HepG2 (cell line): ENCODE measurements at places on chromosomes 11 and 22.

DNA sequence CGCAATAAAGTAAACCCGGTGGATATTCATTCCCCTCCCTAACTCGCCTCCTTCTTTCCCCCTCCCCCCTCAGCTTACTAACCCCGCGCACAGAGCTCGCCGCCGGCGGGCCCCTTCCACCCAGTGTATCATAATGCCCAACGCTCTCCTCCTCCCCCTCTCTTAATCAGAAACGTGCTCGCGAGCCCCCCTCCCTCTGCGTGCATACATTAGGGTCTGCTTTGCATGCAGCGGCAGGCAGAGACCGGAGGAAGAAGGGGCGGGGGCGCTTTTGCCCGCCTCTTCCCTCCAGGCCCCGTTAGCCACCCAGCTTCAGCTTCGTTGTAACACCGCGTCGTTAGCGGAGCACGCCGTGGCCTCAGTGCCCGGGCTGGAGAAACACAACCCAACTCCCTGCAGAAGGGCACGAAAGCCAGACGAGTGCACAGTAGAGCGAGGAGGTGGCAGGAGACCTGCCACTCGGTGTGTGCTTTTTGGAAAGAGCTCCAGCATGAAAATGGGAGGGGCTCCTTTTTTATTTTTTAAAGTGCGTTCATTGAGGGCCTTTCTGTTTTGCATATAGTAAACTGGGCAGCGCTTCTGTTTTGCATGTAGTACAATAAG, 901 bp upstream of the KMT2A start:
- DNase-seq = peak; percentile 75

GRCh38 chr22:33923033-33923432, 2.8 kb upstream of the LARGE1 start:
- DNase-seq = no peak

DNA sequence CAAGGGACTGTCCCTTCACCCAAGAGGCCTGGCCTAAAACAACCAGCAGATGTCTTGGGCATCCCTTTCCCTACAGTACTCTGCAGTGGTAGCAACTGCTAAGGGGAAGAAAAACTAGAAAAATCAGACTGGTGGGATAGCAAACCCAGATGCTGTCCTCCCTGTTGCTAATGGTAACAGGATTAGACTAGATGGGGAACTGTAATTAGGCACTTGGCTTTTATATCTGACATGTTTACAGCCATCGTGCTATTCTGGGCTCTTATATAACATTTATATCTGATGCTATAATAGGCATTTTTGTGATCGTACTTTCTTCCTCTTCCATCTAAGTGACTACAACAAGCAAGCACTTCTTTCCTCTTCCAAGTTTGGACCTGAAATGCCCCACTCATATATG, 316.7 kb downstream of the DLG2 start:
- DNase-seq = no peak

DNA sequence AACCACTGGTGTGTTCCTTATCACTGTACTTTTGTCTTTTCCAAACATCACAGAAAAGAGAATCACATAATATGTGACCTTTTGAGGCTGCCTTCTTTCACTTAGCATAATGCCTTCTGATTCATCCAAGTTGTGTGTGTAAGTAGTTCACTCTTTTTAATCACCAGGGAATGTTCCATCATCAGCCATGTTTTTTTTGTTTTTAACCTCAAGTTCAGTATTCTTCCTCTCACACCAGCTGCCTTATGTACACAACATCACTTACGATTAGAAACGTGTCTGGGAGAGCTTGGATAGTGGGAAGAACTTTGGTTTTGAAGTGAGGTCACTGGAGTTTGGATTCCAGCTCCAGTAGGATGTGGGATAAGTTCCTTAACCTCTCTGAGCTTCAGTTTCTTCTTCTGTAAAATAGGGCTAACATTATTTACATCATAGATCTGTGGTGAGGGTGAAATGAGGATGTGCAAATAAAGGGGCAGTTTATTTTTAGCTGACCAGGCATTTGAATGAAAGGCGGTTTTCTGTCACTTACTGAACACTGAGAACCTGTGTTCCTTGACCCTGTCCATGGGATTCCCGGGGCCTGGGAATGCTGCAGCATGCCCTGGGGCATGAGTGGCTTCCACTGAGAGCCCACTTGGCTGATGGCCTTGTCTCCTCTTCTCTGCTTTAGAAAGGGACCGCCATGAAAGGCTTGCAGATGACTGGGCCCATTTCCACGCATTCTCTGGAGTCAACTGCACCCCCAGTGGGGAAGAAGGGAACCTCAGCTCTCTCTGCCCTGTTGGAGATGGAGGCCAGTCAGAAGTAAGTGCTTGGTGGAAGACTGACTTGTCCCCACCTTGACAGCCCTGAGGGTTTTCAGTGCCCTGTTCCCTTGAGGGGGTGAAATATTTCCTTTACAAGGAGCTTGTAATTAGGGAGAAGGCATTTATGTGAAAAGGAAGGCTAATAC, 92.6 kb downstream of the DEPDC5 start:
- DNase-seq = no peak

DNA sequence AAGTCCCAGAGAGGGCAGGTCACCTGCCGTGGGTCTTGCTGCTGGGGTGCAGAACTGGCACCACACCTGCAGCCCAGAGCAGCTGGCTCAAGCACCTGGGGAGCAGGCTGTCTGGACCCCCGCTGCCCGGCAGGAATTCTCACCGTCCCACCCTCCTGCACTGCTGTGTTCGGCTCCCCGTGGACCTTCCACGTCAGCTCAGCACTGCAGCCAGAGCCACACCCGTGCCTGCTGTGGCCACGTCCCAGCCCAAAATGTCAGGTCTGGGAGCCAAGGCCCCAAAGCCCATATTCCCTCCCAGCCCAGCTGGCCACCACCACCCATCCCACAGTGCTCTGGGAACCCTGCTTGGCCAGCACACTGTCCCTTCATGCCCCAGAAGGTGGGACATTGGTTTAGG, 28.0 kb upstream of the MYRF start:
- no peak for DNase-seq

DNA sequence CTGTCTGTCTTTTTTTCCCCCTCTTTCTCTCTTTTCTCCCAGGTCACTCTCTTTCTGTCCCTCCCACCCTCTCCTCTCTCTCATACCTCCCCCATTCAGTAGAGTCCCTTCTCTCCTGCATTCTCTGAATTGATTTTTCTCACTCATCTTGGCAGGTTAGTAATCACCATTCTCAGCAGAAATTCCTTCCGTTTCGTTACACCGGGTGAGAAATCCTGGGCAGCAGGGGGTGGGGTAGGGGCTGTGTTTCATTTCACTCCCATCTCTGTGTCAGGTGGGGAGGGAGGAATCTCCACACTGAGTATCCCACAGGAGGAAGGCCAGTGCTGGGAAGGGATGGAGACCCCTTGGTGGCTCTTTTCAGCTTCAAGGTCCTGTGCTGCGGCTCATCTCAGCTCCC, 253.5 kb downstream of the MIAT start:
- DNase-seq = no peak

GRCh38 chr11:44138286-44138685, 42.8 kb downstream of the EXT2 start:
- no peak for DNase-seq

DNA sequence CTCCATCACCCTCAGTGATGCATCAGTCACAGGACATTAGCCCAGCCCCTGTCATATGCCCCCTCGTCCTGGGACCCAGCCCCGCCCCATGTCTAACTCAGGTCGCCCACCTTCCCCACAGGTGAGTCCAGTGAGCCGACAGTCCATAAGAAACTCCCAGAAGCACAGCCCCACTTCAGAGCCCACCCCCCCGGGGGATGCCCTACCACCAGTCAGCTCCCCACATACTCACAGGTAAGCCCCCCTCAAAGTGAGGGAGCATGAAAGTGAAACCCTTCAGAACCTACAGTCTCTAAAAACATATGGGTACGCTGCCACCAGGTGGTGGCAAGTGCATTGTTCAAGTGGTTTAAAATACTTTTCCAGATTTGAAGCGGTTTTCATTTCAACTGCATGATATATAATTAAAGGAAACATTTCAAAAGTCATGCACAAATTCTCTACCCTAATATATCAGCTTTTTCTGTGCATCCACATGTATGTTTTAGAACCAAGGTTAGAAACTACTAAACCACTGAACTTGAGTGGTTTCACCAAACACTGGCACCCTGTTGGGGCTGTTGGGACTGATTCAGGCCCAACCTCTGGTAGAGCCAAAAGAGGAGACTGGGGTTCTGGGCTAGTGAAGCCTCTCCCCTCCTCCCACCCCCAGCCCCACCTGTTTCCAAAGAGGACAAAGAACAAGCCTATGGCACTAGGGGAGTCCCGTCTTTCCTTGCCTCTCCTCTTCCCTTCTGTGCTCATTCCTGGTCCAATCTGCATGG, 17.3 kb downstream of the EPS8L2 start:
- DNase-seq = peak; percentile 56

- no peak for DNase-seq
These were observed 36.7 kb downstream of the TPBGL start for GRCh38 chr11:75277211-75277805.

DNA sequence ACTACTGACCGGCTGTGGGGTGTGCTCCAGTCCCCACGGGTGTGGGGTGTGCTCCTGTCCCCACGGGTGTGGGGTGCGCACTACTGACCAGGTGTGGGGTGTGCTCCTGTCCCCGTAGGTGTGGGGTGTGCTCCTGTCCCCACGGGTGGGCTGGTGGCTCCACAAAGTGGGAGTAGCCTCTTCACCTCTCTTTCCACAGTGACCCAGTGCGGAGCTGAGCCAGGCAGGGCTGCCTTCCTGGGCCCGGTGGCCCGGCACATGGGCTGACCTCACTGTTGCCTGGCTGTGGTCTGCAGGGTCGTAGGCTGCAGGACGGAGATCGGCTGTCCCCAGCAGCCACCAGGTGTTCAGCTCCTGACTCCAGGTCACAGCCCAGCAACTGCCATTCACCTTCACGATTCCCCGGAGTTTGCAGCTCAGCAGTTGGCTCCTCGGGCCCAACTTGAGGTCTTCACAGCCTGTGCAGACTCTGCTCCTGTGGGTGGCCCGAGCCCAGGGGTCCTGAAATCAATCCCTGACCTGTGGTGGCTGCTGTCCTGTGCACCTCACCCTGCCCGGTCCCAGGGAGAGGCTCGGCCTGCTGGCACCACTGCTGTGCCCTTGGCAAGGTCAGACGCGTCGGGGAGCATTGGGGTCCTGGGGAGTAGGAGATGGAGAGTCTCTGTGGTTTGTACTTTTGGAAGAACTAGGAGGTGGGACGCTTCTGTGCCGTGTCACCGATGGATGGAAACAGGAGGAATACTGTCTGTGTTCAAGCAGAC, 414.3 kb downstream of the TBC1D22A start:
- no peak for DNase-seq

DNA sequence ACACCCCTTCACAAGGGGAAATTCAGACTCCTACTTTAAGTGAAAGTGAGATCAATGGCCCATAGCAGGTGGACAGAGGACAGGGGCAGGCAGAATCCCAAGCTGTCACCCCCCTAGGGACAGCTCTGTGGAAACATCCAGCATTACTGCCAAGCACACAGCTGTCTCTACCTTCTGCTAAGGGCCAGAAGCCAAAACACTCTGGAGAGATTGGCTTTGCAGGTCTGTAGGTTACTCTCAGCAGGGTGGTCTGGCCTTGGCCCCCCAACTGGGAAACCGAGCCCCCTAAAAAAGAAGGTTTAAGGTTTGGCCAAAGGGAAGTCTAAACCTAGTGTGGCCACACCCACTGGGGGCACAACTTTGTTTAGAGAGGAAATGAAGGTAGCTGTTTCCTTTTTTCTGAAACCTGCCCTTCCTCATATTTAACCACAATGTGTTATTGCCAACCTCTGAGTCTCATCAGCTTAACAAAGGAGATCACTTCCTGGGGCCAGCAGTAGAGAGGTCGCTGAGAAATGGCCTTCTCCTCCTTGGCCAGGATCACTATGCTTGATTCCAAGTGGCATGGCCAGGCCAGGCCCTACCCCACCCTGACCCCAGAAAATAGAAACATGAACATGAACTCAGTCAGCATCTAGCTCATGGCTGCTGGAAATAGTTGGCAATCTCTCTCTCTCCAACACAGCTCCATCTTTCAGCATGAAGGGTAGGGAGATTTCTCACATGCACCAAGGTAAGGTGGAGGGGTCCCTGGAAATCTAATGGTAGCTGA, 25.9 kb upstream of the SCARF2 start:
- no peak for DNase-seq

GRCh38 chr22:36797374-36797773, 19.5 kb downstream of the PVALB start:
- DNase-seq = no peak

DNA sequence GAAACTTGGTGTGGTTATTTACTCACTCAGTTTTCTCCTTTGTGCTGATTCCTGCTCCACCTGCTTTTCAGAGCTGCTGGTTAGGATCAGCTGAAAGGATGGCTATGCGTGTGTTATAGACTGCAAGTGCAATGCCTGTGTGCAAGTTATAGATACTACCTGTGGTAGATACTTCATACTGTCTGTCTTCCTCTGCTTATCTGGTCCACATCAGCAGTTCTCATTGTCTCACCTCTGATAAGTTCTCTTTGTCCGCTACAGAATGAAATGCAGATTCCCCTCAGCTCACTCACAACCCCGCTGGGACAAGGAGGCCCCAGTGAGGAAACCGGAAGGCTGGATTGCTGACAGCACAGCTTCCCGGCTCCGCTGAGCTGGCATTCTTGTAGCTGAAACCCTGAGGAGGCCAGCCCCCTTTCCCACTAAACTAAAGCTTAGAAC, 37.5 kb upstream of the LYVE1 start:
- peak; percentile 8 for DNase-seq

DNA sequence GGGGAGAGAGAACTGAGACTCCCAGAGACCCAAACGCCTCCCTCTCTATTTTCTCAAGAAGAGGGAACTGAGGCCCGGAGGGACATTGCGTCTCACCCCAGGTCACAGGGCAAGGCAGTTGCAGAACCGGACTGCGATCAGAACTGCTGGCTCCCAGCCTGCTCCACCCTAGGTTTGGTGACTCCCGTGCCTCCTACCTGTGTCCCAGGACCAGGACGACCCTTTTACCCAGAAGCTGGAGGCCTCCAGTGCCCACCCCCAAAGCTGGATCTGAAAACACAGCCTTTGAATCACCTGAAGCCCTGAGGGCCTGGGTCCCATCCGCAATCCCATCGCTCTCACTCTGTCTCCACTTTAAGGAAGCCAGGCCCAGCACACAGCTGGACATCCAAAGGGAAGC, 1.4 kb downstream of the GSTT4 start:
- no peak for DNase-seq

GRCh38 chr11:2434008-2434407, 10.3 kb downstream of the TRPM5 start:
- DNase-seq = no peak

DNA sequence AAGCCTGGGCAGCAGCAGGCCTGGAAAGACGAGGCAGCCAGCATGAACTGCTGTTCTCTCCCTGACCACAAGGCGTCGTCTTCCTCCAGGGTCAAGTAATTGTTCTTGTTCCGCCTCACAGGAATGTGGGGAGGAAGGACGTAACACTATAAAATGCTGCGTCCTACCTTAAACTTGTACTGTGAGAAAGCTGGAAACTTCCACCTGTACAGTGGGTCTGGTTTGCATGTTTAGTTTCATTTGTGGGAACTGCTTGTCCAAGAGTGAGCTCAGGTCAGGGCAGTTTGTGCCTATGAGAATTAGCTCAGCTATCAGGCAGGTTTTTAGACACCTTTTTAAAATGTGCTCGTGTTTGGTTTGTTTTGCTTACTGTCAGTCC, 55.2 kb downstream of the PANX1 start:
- DNase-seq = peak; percentile 33
